ENCODE measurements at places on chromosomes 7 and 10.

DNA sequence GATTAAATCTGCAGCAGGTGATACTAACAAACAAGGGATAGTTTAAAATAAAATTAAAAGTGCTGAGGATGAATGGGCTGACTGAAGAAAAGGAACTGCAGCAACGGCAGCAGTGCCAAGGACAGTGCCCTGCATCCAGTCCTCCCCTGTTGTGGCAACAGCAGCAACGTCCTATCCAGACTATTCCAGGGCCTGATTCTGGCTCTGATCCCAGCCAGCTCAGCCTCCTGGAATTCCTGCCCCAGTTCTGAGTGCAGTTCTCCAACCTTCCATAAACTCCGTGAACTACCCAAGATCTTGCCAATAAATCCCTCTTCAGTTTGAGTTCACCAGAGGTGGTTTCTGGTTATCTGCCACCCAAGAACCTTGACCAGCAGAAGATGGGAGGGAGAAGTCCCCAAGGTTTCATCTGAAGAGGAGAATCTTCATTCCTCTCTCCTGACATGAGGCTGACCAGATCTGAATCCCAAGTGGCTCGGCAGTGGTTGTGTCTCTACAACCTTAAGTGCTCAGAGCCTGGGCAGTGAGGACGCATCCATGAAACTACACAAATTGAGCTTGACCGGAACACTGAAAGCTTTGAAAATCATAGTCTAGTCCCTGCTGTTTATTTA lies 115.8 kb downstream of the SORBS1 start:
- DNase-seq: no peak

DNA sequence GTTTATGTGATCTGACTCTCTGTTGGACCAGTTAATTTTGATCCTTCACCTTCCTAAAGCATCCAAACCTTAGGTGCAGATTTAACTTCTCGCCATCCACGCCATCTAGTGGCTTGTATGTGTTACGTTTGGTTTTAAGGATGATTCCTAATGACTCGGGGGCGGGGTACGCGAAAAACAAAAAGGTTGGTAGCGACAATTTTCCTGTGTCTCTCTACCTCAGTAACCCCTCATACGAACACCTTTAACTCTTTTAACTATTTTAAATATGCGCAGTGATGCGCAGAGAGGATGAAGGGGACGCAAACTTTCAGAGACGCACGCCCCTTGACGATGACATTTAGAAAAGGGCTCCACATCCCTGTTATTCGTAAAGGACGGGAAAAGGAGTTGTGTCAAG lies 714 bp upstream of the KCND2 start:
- peak; percentile 56 for DNase-seq

GRCh38 chr10:62492012-62492869 lies 118.1 kb downstream of the ZNF365 start:
- DNase-seq: peak; percentile 7

DNA sequence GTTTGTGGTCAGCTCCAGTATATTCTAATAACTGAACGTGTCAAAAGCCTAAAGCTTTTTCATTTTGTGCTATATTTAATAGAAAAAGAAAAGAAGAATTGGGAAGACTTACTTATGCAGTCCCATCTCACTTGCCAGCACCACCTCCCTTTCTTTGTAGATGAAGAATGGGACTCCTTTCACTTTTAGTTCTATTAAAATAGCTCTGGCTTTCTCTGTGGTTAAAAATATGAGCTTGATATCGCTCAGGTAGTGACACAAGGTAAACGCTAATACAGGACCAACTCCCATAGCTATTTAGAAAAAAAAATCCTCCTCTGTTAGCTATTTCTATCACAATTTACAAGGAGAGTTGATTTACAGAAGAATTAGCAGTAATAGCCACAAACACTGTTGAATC lies 176.8 kb downstream of the PDE1C start:
- DNase-seq: no peak

- no peak for DNase-seq
These were observed 30.3 kb downstream of the HACD1 start for GRCh38 chr10:17586821-17587234.

DNA sequence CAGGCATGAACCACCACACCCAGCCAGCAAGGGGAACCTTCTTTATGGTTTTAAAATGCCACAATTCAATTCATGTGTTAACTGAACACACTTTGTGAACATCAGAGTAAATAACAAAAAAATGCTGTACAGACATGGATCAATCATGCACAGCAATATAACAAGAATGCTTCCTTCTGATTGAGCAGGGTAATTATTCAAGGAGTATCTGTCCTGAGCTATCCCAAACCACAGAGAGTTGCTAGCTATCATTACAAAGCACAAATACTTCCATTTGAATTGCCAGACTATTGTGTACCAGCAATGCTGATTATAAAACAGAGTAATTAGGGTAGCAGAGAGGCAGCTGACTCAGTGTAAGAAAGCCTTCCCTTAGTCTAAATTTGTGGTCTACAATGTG lies 11.3 kb upstream of the RHOBTB1 start:
- DNase-seq: no peak

GRCh38 chr10:133267829-133268228 lies 8.8 kb downstream of the ADAM8 start:
- no peak for DNase-seq

- DNase-seq: no peak
These were observed 674 bp upstream of the OSBPL3 start for GRCh38 chr7:24980534-24981170.

DNA sequence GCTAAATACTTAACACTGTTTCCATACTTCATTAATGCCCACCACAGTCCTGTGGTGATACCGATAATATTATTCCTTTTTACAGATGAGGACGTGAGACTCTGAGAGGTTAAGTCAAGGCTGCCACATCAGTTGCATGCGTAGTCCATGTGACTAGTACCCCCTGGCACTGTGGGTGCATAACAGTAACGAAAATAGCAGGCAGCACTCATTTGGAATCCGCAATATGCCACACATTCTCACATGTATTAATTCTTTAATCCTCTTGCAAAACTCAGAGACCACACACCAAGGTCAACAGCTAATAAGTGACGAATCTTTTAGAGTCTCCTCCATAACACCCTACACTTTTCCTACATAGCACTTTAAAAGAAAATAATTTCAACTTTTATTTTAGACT lies 99.5 kb upstream of the HABP2 start:
- no peak for DNase-seq
